ENCODE measurements at places on chromosomes 3 and 15.

- DNase-seq: no peak
These were observed 52.9 kb upstream of the RNU6-1 start for GRCh38 chr15:67892559-67893377.

DNA sequence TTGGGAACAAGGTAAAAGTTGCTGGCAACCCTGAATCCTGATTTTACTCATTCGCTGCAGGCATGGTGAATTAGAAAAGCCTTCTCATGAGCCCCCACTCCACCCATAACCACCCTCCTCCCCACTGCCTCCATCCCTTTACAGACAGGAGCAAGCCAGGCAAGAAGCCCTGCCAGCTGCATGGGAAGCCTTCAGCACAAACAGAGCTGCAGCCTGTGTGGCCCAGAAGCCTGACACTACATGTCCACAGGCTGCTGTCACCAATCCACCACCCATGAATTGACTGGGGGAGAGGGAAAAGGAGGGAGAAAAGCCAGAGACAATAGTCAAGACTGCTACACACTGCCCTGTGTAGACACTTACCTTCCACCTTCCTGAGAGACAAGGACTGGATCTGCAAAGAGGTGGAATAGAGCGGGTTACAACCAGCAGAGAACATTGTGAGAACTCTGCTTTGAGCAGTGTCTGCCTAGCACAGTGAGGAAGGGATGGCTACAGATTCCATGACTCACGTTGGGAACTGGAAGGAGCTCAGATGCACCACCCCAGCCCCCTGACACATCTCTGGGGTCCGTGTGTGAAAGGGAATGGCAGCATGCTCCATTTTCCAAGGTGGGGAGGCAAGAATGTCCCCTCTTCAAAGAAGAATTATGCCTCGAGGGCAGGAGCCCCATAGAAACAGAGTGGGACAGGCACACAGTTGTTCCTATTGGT is 33.9 kb downstream of the DZIP1L start:
- no peak for DNase-seq

DNA sequence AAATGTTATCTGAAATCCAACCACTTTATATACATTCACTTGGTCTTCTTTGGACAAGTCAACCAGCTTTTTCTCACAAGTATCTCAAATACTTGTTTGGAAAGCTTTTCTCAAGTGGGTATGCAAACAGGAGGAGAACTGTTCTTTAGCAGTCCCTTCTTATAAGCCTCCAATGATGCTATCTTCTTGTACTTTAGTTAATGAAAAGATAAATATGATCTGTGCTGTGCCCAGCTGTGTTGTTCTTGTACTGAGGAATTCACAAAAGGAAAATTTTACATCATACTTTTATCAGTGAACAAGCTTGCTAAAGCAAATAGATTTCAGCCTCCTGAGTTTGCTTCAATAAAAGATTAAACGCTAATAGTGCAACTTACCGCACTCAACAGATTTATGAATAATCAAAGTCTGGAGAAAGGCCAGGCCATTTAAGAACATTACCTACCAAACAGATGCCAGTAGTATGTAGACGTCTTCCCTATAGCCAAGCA is 395.2 kb downstream of the MECOM start:
- DNase-seq: no peak

DNA sequence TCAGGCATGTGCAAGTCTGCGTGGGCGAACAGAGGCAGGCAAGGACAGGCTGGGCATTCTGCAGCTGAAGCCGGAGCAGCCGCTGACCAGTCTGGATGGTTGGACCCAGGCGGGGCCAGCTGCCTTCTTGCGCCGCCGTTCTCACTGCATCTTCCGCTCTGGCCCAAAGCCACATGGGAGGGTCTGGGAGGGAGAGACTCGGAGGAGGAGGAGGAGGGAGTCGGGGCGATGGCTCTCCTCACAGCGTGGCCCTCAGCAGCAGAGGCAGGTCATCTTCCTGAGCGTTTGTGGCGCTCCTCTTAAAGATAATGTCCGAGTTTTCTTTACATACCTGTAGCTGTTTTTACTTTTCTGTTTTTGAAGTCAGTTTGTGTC is 5.9 kb downstream of the CLK3 start:
- DNase-seq: no peak

DNA sequence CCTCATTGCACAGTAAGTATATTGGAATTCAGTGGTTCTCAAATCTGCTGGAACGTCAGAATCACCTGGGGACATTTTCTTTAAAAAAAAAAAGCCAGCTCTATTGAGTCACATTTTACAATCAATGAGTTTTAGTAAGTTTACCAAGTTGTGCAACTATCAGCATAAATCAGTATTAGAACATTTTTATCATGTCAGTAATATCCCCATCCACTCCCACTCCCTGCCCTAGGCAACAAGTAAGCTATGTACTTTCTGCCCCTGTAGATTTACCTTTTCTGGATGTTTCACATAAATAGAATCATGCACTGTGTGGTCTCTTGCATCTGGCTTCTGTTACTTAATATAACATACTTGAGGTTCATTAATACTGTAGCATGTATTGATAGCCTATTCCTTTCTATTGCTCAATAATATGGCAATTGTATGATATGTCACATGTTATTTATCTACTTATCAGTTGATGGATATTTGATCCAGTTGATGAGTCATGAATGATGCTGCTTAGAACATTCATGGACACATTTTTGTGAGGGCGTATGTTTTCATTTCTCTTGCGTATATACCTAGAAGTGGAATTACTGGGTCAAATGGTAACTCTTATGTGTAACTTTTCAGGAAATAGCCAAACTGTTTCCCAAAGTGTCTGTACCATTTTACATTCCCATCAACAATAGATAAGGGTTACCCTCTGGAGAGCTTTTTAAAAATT is 180.5 kb downstream of the THSD4 start:
- no peak for DNase-seq
